ENCODE measurements at places on chromosomes 7 and 10.

DNA sequence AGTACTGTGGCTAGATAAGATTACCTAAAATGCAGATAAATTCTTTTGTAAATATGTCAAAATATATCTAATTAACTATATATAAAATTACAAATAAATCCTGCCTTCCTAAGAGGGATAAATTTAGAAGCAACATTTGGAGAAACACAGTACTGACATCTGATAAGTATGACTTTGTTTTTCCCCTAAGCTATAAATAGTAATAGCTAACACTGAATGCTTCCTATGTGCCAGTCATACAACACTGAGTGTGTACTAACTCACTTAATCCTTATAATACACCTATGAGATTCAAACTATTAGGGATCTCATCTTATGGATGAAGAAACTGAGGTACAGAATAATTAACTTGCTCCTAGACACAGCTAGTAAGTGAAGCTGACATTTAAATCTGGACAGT lies 733.4 kb downstream of the MAGI2 start:
- no peak for DNase-seq

GRCh38 chr10:5611899-5612680 lies 54.3 kb downstream of the ASB13 start:
- no peak for DNase-seq

GRCh38 chr7:99366646-99367045 lies 7.9 kb upstream of the ARPC1B start:
- no peak for DNase-seq

DNA sequence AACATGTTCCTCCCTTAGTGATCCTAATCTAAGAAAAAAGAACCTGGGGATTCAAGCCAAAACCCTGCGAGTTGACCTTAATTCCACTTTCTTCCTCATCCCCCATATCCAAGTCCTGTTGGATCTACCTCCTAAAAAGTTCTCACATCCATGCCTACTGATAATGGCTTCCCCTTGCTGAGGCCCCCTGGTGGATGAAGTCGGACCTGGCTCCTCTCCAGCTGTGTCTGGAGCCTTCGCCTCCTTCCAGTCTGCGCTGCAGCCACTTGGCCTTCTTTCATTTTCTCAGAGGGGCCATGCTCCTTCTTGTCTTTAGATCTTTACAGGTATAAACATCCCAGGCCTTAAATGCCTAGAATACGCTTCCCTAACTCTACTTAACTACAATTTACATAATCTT lies 8.1 kb downstream of the PDE1C start:
- DNase-seq = peak; percentile 28

- no peak for DNase-seq
Observed at GRCh38 chr10:6400331-6400730, 179.7 kb downstream of the PRKCQ start.

- no peak for DNase-seq
Observed at GRCh38 chr10:103668351-103669242, 175.1 kb downstream of the NEURL1 start.

DNA sequence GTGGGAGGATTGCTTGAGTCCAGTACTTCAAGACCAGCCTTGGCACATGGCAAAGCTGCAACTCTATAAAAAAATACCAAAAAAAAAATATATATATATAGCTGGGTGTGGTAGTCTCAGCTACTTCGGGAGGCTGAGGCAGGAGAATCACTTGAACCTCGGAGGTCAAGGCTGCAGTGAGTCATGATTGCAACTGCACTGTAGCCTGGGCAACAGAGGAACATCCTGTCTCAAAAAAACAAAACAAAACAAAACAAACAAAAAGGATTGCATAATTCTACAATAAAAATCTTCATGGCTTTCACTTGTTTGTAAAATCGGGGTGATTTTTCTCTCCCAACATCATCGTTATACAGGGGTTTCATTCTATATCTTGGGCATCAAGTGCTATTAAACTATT lies 35.1 kb downstream of the GUSB start:
- no peak for DNase-seq

GRCh38 chr7:86485827-86486226 lies 157.9 kb upstream of the GRM3 start:
- no peak for DNase-seq

- no peak for DNase-seq
Observed at GRCh38 chr10:44467900-44468299, 83.0 kb upstream of the CXCL12 start.

DNA sequence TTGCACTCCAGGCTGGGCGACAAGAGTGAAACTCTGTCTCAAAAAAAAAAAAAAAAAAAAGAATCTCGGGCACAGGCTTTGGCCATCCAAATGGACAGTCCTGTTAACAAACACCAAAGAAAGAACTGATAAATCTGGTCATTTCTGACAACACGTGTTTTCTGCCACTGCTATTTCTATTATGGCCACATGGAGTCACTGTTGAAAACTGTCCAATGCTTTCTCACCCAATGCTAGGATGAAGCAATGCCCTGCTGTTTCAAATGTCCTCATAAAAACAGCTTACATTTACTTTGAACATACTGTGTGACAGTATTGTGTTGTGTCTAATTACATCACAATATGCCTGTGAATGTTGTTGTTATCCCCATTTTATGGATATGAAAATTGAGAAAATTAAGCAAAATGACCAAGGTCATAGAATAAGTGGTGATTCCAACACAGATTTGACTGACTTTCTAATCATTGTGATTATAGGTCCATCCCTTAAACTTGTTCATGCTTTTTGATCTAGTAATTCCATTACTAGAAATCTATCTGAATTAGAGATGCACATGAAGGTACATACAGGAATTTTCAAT lies 19.9 kb upstream of the MAP3K8 start:
- no peak for DNase-seq

DNA sequence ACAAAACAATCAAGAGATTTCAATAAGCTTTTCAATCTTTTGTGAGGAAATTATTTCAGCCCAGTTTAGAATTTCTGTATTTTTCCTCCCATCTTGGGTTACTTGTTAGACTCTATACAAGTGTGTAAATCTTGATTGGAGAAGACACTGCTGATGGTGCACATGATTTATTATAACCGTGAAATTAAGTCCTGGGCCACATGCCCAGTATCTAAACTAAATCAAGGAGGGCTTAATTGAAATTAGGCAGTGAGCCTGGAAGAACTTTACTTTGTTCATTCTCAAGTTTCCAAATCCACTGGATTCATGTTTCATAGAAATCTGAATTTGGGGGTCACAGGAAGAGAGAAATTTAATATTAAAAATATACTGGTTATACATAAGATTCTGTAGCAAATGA lies 44.5 kb downstream of the CSTF2T start:
- no peak for DNase-seq

GRCh38 chr10:5462841-5463293 lies 36.5 kb downstream of the CALML5 start:
- DNase-seq = no peak

- peak; percentile 79 for DNase-seq
Observed at GRCh38 chr10:91908337-91909116, 759 bp downstream of the FGFBP3 start.

GRCh38 chr10:52870562-52870961 lies 98.0 kb upstream of the MBL2 start:
- no peak for DNase-seq

- DNase-seq = no peak
Observed at GRCh38 chr10:49089557-49090188, 25.6 kb downstream of the VSTM4 start.

GRCh38 chr10:43671659-43672531 lies 23.2 kb upstream of the ZNF32 start:
- no peak for DNase-seq

- no peak for DNase-seq
Observed at GRCh38 chr10:69559525-69559924, 13.7 kb downstream of the NEUROG3 start.

- DNase-seq = peak; percentile 88
Observed at GRCh38 chr7:77727936-77728701, 31.9 kb downstream of the RSBN1L start.

GRCh38 chr7:80307227-80307856 lies 172.7 kb downstream of the GNAI1 start:
- DNase-seq = peak; percentile 13

DNA sequence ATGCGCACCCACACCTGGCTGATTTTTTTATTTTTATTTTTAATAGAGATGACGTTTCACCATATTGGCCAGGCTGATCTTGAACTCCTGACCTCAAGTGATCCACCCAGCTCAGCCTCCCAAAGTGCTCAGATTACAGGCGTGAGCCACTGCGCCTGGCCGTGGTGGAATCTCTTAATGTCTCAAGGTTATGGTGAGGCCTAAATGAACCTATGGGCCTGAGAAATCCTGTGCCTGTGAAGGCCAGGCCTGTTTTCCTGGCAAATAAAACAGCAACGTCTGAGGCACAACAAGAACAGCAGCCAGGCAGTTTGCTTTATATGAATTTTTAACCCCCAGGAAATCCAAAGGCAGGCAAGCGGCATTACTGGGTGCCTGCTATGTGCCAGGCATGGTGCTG lies 297.5 kb upstream of the ZMIZ1 start:
- DNase-seq = no peak

All from NCI-H2081 (cell line).